Astrocyte (in vitro differentiated cells and primary cell): ENCODE measurements at places on chromosomes 2 and 18. TPM values are rescaled to one million over a fixed set of nuclear protein-coding genes. Genes with fewer than 3 reads are reported as not detected.

GRCh38 chr2:20523073-20523798, 76.4 kb downstream of the RHOB start:
- no peak for DNase-seq
- no peak overlapping the region for H3K27ac ChIP-seq
- H3K27me3 ChIP-seq = peaks cover 3% of the 10 kb centered on the region
- H3K4me3 ChIP-seq = no peak overlapping the region
- H3K4me1 ChIP-seq = peaks cover 21% of the 10 kb centered on the region

DNA sequence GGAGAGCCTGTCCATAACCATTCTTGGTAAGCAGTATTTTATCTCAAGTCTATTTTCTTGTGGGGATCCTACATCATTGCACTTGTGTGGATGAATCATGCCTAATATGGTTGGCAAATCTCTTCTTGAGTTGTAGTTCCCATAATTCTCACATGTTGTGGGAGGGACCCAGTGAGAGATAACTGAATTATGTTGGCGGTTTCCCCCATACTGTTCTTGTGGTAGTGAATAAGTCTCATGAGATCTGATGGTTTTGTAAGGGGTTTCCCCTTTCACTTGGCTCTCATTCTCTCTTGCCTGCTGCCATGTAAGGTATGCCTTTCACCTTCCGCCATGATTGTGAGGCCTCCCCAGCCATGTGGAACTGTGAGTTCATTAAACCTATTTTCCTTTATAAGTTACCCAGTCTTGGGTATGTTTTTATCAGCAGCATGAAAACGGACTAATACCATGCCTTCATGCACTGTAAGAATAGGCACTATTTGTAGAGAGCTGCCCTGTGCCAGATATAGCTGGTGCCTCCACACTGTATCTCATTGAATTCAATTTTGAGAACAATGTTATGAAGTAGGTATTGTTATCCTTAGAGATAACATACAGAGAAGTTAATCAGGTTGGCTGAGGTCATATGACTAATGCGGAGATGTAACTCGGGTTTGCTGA, 148.3 kb downstream of the PLCL1 start:
- no peak overlapping the region for H3K4me3 ChIP-seq
- no peaks in the 10 kb centered on the region for H3K4me1 ChIP-seq
- no peak overlapping the region for H3K27ac ChIP-seq
- no peak for DNase-seq

The ASTL gene
- not detected in 2 replicates for total RNA-seq

- no peaks in the 10 kb centered on the region for H3K36me3 ChIP-seq
- no peak overlapping the region for H3K4me3 ChIP-seq
- no peak overlapping the region for H3K27ac ChIP-seq
- no peaks in the 10 kb centered on the region for H3K27me3 ChIP-seq
Measured at GRCh38 chr18:11091746-11092145, 57.6 kb downstream of the PIEZO2 start.

The CCDC178 gene
- 0.30 TPM in 1 of 2 replicates, not detected in the other for total RNA-seq

DNA sequence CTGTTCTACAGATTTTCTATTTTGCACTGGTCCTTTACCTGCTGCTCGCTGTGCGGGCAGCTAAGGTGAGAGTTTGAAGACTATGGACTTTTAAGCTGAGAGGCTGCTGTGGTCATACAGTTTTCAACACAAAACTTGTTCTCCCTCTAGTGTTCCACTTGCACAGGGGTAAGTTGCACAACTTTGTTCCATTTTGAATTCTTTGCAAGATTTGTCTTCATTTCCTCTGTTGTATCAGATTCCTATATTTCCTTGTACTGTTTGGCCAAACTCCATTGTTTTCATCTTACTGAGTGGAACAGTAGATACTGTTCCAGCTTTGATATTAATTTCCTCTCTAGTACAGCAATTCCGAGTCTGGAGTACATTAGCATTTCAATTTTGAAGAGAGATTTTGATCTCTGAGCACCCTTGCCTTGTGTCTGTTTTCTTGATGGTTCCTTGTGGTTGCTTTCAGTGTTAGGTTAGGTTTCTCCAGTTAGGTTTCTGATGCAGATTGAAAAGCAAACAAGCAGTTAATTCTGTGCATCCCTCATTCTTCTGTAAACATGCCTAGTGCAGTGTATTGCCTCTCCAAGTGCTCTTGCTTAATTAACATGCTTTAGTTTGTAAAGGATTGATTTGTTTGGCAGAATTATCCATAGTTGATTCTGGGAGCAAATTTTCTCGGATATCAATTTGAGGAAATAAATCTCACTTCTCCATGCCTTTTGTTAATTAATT, 188.8 kb downstream of the PTPRM start:
- H3K27me3 ChIP-seq = no peaks in the 10 kb centered on the region
- DNase-seq = no peak
- no peak overlapping the region for H3K27ac ChIP-seq
- no peak overlapping the region for H3K4me3 ChIP-seq
- peaks cover 9% of the 10 kb centered on the region for H3K4me1 ChIP-seq
- H3K36me3 ChIP-seq = no peaks in the 10 kb centered on the region

DNA sequence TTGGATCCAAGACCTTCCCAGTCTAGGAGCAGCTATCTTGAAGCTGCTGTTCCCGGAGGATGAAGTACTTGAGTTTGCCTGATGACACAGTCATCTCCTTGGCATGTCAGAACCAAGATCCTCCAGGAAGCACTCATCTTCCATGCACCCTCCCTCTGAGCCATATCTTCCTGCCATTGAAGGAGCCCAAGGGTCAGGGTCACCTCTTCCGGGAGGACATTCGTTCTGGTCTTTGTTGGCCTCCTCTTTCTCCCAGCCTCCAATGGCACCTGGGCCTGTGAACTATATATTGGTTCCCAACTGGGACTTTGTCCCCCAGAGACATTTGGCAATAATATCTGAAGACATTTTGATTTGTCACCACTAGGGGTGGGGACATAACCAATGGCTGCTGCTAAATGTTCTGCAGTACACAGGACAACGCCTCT, 4.2 kb upstream of the MYO7B start:
- H3K4me1 ChIP-seq = peaks cover 7% of the 10 kb centered on the region
- no peak overlapping the region for H3K27ac ChIP-seq
- H3K36me3 ChIP-seq = no peaks in the 10 kb centered on the region
- no peak for DNase-seq
- H3K27me3 ChIP-seq = peaks cover 5% of the 10 kb centered on the region
- no peak overlapping the region for H3K4me3 ChIP-seq

The NCKAP1 gene
- 164 and 167 TPM in 2 replicates for total RNA-seq

GRCh38 chr2:127525691-127526131, 578 bp downstream of the IWS1 start:
- H3K27ac ChIP-seq = peak overlapping the region; percentile 97
- peak overlapping the region; percentile 88 for H3K4me3 ChIP-seq
- DNase-seq = peak; percentile 56
- peaks cover 10% of the 10 kb centered on the region for H3K36me3 ChIP-seq

- no peak overlapping the region for H3K27ac ChIP-seq
- H3K4me3 ChIP-seq = no peak overlapping the region
- DNase-seq = no peak
- H3K36me3 ChIP-seq = no peaks in the 10 kb centered on the region
- no peaks in the 10 kb centered on the region for H3K4me1 ChIP-seq
Measured at GRCh38 chr2:212223696-212224095, 314.9 kb downstream of the ERBB4 start.

DNA sequence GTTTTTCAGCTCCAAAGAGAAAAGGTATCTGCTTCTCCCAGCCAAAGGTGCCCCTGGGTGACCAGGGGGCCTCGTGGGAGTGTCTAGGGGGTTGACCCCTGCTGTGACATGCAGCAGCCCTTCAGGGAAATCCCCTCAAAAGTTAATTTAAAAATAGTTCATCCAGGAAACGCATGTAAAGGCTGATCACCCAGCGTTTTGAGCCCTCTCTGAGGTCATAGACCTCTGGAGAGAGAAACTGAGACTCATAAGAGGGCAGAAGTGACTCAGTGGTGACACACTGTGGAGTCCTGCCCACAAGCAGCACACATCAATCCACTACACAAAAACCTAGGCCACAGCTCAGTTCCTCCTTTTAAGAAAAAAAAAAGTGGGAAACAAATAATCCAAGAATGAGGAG, 11.9 kb downstream of the GAL3ST2 start:
- H3K4me1 ChIP-seq = no peaks in the 10 kb centered on the region
- H3K27me3 ChIP-seq = no peaks in the 10 kb centered on the region
- no peaks in the 10 kb centered on the region for H3K36me3 ChIP-seq
- H3K4me3 ChIP-seq = no peak overlapping the region
- H3K27ac ChIP-seq = no peak overlapping the region

DNA sequence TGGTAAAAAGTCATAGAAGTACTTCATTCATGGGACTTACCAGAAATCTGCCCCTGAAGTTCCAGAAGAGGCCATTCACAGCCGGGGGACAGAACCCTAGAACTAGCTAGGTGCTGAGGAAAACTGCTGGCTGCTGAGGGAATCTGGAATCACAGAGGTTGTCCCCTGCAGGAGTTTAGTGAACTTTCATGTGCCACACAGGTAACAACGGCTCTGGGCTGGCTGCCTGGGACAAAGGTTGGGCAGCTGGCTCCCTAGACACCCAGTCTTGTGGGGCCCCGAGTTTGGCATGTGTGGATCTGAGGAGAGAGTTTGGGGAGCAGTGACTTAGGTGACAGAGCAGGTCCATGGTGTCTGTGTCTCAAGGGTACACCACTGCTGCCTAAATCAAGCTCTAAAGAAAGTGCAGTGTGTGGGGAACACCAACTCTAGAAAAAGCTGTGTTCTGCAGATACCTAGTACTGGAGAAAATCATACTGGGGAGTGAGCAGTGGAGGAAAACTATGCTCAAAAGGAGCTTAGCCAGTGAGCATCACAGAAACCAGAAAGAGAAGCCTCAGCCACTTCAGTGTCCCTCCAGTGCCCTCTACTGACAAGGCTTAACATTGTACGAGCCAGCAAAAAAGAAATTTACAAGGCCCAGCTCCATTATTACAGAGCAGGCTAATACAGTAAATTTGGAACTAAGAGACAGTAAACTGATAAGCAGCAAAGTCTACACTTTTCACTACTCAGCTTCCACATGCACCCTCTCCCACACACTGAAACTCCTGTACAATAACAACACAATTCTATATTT, 15.2 kb downstream of the GALNT3 start:
- no peaks in the 10 kb centered on the region for H3K27me3 ChIP-seq
- no peak for DNase-seq
- no peaks in the 10 kb centered on the region for H3K36me3 ChIP-seq
- no peak overlapping the region for H3K4me3 ChIP-seq
- H3K4me1 ChIP-seq = no peaks in the 10 kb centered on the region
- H3K27ac ChIP-seq = no peak overlapping the region

DNA sequence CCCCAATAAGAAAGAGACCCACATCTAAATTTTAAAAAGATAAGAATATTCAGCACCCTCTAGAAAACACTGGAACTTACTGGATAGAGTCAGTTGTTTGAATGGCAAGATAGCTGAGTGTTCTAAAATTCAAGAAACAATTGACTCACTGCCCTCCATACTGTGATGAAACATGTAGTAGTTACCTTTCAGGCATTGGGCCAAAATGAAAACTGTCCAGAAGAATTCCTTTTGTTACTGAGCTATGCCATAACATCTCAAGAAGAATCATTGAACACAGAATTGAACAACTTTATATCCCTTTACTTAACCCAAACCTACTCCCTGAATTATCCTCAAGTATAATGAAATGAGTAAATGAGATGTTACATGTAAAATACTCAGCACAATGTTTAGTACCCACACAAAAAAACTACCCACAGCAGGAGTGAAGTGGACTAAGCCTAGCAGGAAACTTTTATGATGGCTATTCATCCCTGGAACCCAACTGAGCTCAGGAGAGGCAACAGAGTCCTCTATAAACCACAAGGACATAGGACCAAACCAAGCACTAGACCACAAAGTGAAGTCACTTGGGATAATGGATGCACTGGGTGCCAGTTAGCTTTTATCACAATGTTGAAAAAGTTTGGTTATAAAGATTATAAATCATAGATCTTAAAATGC, 32.7 kb downstream of the RBM43 start:
- DNase-seq = no peak
- no peak overlapping the region for H3K4me3 ChIP-seq
- H3K4me1 ChIP-seq = no peaks in the 10 kb centered on the region
- no peaks in the 10 kb centered on the region for H3K36me3 ChIP-seq
- no peaks in the 10 kb centered on the region for H3K27me3 ChIP-seq
- no peak overlapping the region for H3K27ac ChIP-seq

GRCh38 chr2:229109195-229109594, 161.9 kb downstream of the PID1 start:
- H3K36me3 ChIP-seq = no peaks in the 10 kb centered on the region
- DNase-seq = no peak
- no peaks in the 10 kb centered on the region for H3K4me1 ChIP-seq
- no peaks in the 10 kb centered on the region for H3K27me3 ChIP-seq

DNA sequence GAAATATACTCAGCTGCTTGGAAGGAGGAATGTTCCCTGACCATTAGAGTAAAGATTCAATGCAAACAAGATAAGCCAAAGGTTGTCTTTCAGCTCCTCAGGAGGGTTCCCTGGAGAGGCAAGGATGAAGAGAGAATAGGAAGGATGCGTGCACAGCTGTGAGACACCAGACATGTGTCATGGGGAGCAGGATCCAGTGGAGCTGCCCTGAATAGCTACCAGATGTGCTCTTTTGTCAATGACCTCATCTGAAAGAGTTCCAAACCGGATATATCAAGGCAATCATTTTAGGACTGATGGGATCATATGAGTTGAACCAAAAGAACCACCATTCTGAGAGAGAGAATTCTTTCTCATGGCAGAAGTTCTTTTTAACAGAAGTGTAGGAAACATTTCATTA, 490.6 kb downstream of the IRS1 start:
- H3K4me3 ChIP-seq = no peak overlapping the region
- no peak overlapping the region for H3K27ac ChIP-seq
- H3K4me1 ChIP-seq = no peaks in the 10 kb centered on the region
- H3K27me3 ChIP-seq = no peaks in the 10 kb centered on the region
- peak; percentile 16 for DNase-seq
- no peaks in the 10 kb centered on the region for H3K36me3 ChIP-seq

The ATP6V1B1 gene
- not detected in 2 replicates for total RNA-seq

The NT5C1B gene
- not detected in 2 replicates for total RNA-seq

The MYL12B gene
- total RNA-seq = 374 and 433 TPM in 2 replicates

The MSH6 gene
- 53.8 and 55.0 TPM in 2 replicates for total RNA-seq

The SCN7A gene
- total RNA-seq = 0.36 and 0.50 TPM in 2 replicates

The C2orf81 gene
- 2.1 and 2.5 TPM in 2 replicates for total RNA-seq

The TCF7L1 gene
- 27.2 and 30.8 TPM in 2 replicates for total RNA-seq

- DNase-seq = no peak
- no peaks in the 10 kb centered on the region for H3K27me3 ChIP-seq
- H3K36me3 ChIP-seq = no peaks in the 10 kb centered on the region
- no peak overlapping the region for H3K27ac ChIP-seq
- no peaks in the 10 kb centered on the region for H3K4me1 ChIP-seq
Measured at GRCh38 chr2:3042601-3043585, 334.7 kb downstream of the EIPR1 start.

The TMEM169 gene
- 17.9 and 20.1 TPM in 2 replicates for total RNA-seq

DNA sequence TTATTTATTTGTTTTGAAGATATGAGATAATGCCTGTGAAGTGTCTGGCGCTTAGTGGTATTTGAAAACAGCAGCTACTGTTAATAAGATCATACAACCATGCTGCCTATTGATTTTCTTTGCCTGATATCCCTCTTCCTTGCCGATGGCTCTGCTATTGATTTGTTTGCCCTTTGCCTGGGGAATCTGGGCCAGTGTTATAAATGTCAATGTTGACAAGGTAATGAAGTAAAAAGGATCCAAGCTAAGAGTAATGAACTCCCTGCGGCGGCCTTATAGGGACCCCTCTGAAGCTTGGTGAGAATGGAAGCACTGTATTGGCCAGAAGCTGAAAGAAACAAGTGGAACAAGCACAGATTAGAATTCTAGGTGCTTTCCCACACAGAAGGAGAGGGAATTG, 854.6 kb downstream of the CNTNAP5 start:
- DNase-seq = no peak
- H3K27ac ChIP-seq = no peak overlapping the region
- no peaks in the 10 kb centered on the region for H3K36me3 ChIP-seq
- H3K4me3 ChIP-seq = no peak overlapping the region
- H3K27me3 ChIP-seq = no peaks in the 10 kb centered on the region
- no peaks in the 10 kb centered on the region for H3K4me1 ChIP-seq
